Large intestine (tissue), 12 donors: ENCODE measurements at places on chromosomes 12 and 14. TPM values are rescaled to one million over a fixed set of nuclear protein-coding genes. Genes with fewer than 3 reads are reported as not detected.

AQP6 gene
- polyA plus RNA-seq: 0.49 TPM

C1QL4 gene
- polyA plus RNA-seq: 0.01 TPM

TAS2R46 gene
- 0.13 TPM for polyA plus RNA-seq

TMEM117 gene
- 14.9 TPM for polyA plus RNA-seq

EEA1 gene
- 15.5 TPM for polyA plus RNA-seq

IQSEC3 gene
- 2.7 TPM for polyA plus RNA-seq

INHBE gene
- polyA plus RNA-seq: 0.28 TPM

SYNDIG1L gene
- 0.10 TPM for polyA plus RNA-seq

MORN3 gene
- 3.5 TPM for polyA plus RNA-seq

KRT3 gene
- polyA plus RNA-seq: not detected

PLEKHD1 gene
- polyA plus RNA-seq: 0.03 TPM

CYP46A1 gene
- 1.5 TPM for polyA plus RNA-seq

RD3L gene
- not detected for polyA plus RNA-seq

TXNRD1 gene
- polyA plus RNA-seq: 32.7 TPM

SAMD4A gene
- 17.7 TPM for polyA plus RNA-seq

OR4K15 gene
- not detected for polyA plus RNA-seq

DAO gene
- polyA plus RNA-seq: not detected

DNAH10 gene
- polyA plus RNA-seq: 1.0 TPM

FBRSL1 gene
- 57.1 TPM for polyA plus RNA-seq

CLEC14A gene
- 5.9 TPM for polyA plus RNA-seq

NEUROD4 gene
- 0.01 TPM for polyA plus RNA-seq

FOXN4 gene
- 0.10 TPM for polyA plus RNA-seq

EML1 gene
- polyA plus RNA-seq: 22.0 TPM

JPH4 gene
- polyA plus RNA-seq: 6.6 TPM

RHEBL1 gene
- polyA plus RNA-seq: 0.79 TPM

GUCY2C gene
- polyA plus RNA-seq: 126 TPM

B3GNT4 gene
- 1.8 TPM for polyA plus RNA-seq

ESR2 gene
- polyA plus RNA-seq: 0.66 TPM

SERPINA3 gene
- polyA plus RNA-seq: 0.51 TPM

RND1 gene
- polyA plus RNA-seq: 1.3 TPM

RTL1 gene
- polyA plus RNA-seq: 0.16 TPM

PGF gene
- 9.1 TPM for polyA plus RNA-seq

DEPDC4 gene
- 5.5 TPM for polyA plus RNA-seq

KRT83 gene
- 0.03 TPM for polyA plus RNA-seq

MDGA2 gene
- 0.82 TPM for polyA plus RNA-seq

SERPINA10 gene
- polyA plus RNA-seq: 0.90 TPM

P2RX2 gene
- polyA plus RNA-seq: 24.1 TPM
